ENCODE measurements at places on chromosomes 13 and 19. TPM values are rescaled to one million over a fixed set of nuclear protein-coding genes. Genes with fewer than 3 reads are reported as not detected.

Gene ERFL
- total RNA-seq = not detected

Gene ELAVL3
- 0.45 TPM for total RNA-seq

Gene TTYH1
- total RNA-seq = 8.0 TPM

Gene ZNF443
- total RNA-seq = 5.4 TPM

Gene SYCN
- total RNA-seq = not detected

Gene ZNF888
- total RNA-seq = 3.3 TPM

Gene SYT3
- total RNA-seq = 0.71 TPM

Gene CGB8
- not detected for total RNA-seq

Gene AMER2
- not detected for total RNA-seq

Gene TNFRSF19
- total RNA-seq = 5.0 TPM

Gene EDNRB
- total RNA-seq = 55.3 TPM

Gene EFNA2
- not detected for total RNA-seq

Gene BICRA
- 15.0 TPM for total RNA-seq

Gene SLC7A9
- 0.78 TPM for total RNA-seq

Gene DMAC2
- 70.6 TPM for total RNA-seq

Gene KLK4
- not detected for total RNA-seq

Gene CEACAM21
- total RNA-seq = not detected

Gene ZNF615
- total RNA-seq = 14.3 TPM

Gene ZNF763
- 5.4 TPM for total RNA-seq

Gene DNAAF3
- total RNA-seq = 0.83 TPM

Gene N4BP2L1
- 9.0 TPM for total RNA-seq

Gene TMC4
- total RNA-seq = not detected

Gene DPF1
- total RNA-seq = 0.83 TPM

Gene ZNF865
- 10.0 TPM for total RNA-seq

Gene SULT2A1
- total RNA-seq = not detected

Gene TMEM255B
- total RNA-seq = 4.1 TPM

Gene UBE2M
- 49.1 TPM for total RNA-seq

Gene PPP1R15A
- 56.5 TPM for total RNA-seq

Gene MUC16
- total RNA-seq = under 0.01 TPM

Gene SMIM44
- total RNA-seq = not detected

Gene THSD1
- 7.5 TPM for total RNA-seq

Gene KLF1
- total RNA-seq = not detected

All from esophagus muscularis mucosa (tissue), 4 donors.